ENCODE measurements at places on chromosomes 3 and 15. TPM values are rescaled to one million over a fixed set of nuclear protein-coding genes. Genes with fewer than 3 reads are reported as not detected.

DNA sequence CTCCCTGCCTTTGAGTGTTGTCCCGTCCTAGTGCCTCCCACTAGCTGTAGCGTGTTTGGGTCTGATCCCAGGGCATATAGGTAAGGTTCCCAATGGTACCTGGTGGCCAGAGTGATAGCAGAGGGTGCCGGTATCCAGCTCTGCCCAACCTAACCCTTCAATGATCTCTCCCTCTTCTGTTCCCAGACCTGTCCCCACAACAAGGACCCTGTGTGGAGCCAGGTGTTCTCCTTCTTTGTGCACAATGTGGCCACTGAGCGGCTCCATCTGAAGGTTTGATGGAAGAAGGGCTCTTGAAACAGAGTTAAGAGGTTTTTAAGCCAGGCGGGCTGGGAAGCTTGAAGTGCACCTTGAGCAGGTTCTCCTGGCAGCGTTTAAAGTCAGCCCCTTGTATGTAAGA, 35.5 kb downstream of the ESYT3 start:
- DNase-seq, result no peak

DNA sequence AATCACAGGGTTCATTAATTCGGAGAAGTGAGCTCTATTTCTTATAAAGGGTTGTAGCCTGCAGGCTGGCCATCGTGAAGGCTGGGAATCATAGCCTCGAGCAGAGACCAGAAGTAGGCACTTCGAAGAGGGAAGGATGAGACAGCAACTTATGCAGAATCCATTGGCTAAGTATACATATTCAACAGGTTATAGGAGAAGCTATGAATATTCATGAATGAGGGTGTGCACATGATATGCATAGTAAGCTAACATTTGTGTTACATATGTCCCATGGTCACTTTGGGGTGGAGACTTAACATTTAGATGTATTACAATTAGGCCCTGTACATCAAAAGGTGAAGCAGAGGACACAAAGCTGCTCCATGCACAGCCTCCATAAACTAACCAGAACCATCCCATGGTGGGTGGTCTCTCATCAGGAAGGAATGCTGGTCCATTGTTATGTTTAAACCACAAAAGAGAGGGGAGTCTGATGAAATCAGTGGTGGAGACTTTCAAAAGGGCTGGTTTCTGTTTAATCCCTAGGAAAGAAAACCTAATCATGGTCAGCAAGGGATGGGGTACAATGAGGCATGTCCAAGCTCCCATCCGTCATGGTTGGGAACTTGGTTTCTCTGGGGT, 80.8 kb upstream of the FHIT start:
- no peak for DNase-seq

DNA sequence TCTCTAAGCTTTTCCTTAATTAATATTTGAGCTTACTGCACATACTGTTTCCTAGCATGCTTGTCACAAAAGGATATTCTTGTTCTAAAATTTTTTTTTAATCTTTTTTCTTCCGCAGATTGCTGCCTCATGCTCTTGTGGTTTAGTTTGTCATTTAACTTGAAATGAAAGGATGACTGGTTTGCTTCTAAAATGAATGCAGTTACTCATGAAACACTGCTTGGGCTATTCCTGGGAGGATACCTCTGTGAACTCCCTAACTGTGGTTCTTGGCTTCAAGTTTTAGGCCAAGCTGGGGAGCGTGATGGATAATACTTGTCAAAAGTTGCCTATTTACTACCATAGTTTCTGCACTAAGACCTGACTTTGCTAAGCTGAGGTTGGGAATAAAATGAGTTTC, 64.0 kb downstream of the USP13 start:
- DNase-seq, result no peak

- no peak for DNase-seq
These were observed 7.1 kb downstream of the CELF6 start for GRCh38 chr15:72312605-72313447.

ADCY5 gene
- total RNA-seq, result 0.07 TPM

CCR9 gene
- total RNA-seq, result not detected

Measured in pulmonary artery endothelial cell (primary cell).